Activated CD4-positive, alpha-beta T cell treated with anti-CD3 and anti-CD28 coated beads, Interleukin-10, Interleukin-2, amounts not matched to agents 100 ng/mL and 50 ng/mL, durations not matched to agents 16 hours and 8 hours (primary cell): ENCODE measurements at places on chromosomes 2 and 18.

DNA sequence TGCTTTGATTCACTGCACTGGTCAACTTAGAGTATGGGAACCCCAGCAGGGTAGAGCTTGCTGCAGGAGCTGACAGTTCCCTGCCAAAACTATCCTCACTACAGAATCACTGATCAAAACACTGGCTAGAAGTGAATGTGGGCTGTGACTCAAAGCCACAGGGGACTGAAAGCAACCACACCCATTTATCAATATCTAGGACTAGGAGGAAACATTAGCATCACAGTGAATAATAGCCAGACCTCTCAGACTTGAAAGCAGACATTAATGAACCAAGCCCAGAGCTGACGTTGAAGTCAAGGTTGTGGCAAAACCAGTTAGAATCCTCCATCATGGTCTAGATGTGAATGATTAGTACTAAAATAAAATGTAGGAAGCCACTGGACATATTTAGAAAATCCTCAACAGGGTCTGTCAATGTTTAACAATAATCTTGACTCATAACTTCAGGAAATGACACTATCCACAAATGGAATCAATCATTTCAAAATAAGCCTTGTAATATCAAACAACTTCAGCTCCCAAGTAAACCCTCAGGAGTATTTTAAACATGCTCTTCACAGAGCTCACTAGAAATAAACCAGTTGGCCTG is 131.4 kb downstream of the CDH20 start:
- DNase-seq: no peak

- DNase-seq: no peak
Observed at GRCh38 chr2:85181134-85181631, 48.0 kb downstream of the TCF7L1 start.

- DNase-seq: no peak
Observed at GRCh38 chr2:216188956-216189355, 79.8 kb downstream of the XRCC5 start.

DNA sequence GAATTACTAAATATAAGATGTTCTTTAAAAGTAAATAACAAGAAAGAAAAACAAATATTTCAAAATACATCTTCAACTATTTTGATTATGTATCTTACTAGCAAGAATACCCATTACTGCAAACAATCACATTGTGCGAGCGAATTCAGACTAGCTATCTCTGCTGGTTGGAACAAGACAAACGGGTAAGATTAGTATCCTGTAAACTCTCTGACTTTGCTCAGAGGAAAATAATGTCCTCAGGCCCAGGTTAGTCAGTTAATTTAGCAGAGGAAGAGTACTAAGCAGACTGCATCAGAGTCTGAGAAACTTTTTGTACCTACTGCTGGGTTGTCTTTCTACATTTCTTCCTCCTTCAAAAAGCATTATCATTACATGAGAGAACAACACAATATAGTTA is 50.4 kb upstream of the MCM6 start:
- DNase-seq: no peak

DNA sequence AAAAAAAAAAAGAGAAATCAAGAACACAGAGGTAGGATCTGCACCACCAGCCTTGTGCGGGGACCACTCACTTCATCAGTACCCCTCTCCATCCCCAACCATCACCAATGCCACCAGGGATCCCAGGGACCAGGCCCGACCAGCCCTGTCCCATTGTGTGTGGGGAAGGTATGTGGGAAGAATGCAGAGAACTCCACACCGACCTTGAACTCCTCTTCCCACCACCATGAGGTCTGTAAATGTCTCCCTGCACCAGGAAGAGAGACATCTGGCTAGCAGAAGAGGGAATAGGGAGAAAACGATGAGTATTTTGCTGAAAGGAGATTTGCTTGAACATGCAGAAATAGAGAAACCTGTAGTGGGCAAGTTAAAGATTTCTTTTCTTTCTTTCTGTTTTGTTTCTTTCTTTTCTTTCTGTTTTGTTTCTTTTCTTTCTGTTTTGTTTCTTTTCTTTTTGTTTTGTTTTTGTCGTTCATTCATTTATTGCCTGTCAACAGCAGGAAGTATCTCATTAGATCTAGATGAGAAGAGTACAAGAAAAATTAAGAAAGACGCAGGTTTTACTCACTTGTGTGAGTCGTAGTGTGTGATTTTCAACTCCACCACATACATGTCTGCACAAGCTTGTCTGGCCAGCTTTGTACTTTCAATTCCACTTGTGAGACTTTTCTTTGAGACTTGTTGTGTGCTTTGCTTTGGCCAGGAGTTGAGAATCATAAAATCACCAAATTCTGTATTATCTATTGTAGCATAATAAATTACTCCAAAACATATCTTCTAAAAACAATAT is 179.8 kb upstream of the HAAO start:
- DNase-seq: peak; percentile 28

DNA sequence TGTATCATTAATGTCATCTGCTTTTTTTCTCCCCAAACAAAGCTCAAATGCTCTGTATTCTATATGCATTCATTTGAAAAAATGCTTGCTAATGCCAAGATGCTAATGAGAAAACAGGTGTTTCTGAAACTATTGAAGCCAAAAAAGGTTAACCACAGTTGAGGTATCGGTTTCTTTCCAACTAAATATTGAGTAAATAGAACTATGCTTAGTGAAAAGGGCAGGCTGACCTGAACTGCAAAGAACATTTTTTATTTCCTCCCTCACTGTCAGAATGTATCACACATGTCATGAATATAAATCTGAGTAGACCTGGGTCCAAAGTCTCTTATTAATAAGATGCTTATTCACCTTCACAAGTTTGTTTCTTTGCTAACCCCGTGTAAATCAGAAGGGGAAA is 866.6 kb downstream of the CPS1 start:
- no peak for DNase-seq

DNA sequence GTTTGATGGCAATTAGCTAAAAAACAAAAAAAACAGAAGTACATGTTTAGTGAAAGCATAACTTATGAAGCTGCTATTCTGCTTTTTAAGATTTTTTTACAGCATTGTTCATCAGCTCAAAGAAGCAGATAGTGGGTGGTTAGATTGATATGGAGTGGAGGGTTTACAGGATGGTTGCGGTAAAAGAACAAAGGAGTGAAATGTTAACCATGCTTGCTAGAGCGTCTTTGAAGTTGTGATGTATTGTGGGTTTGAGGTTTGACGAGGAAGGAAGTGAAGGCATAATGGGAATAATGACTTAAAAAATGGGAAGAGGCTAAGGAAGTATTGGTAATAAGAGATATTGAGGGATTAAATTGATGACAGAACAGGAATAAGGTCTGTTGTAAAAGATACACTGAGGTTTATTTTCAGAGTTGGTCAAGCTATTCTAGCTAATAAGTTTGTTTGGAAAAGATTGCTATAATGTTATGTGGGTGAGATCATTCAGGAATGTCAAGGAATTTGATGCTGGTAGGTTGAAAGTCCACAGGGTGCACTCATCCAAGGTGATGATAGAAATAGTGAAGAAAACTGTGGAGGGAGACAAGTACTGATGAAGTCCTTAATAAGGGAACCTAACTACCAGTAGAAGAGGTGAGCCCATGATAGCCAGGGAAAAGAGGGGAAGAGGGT is 14.6 kb downstream of the SPOPL start:
- DNase-seq: peak; percentile 9

DNA sequence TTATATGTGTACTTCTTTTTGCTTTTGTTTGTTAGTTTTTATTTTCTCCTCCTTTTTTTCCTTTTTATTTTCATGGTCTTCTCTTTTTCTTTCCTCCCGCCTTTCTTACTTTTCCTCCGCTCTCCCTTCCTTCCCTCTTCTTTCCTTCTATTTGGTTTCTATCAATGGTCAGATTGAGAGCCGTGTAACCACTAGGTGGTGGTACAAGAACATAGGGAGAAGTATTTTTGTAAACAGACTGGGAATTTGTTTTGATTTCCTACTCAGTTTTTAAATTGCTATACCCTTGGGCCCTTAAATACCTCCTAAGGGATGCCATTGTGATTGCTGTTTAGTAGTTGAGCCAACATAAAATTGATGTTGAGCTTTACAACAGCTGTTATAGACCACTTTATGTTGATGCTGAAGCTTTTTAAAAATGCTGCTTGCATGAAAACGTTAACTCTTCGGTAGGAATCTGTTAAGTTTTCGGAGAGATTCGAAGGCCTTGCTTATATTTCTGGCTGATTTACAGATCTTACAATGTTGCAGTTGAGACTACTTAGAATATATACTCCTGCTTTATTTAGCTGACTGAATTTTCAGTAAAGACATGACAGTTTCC is 124.2 kb downstream of the UBE2E3 start:
- peak; percentile 22 for DNase-seq

- no peak for DNase-seq
Observed at GRCh38 chr2:46076251-46076650, 221.0 kb upstream of the EPAS1 start.

DNA sequence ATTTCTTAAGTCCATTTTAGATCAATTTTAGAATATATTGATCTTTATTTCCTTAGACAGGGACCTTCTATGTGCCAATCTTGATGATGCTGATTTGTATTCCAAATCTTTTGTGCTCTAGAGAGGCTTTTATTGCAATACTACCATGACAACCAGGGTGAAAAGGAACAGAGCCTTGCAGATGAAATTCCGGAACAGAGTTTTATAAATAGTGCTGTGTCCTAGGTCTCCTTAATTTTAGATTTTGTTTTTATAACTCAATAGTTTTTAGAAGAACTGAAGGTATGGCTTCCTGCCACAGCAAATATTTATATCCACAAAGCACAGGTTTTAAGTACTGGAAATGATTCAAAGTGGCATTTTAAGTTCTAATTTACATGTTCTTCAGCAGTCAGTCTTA is 160.2 kb downstream of the PMAIP1 start:
- DNase-seq: no peak

DNA sequence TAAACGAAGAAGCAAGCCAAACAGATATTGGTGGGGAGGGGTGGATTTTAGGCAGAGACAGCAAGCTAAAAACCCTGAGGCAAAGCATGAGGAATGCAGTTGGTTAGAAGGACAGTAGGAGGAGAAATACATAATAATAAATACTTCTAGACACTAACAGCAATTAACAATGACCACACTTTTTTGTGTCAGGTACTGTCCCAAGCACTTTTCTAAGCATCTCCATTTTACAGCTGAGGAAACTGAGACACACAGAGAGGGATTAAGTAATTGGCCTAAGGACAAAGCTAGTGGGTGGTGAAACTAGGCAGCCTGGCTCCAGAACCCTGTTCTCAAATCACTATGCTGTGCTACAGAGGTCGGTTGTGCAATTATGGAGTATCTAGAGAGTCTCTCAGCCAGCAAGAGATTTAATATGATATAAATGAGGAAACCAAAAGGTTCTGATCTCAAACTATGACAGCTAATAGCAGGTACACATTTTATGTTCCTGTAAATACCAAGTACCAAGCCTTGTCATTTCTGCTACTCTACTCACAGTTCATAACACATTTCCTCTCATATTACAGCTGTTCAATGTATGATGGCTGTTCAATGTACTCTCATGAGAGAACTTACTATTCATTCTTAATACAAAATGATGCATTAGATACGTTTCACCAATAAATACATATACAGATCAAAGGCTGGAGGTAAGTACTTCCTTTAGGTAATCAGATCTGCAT is 5.3 kb downstream of the MAP4K3 start:
- DNase-seq: peak; percentile 24

- no peak for DNase-seq
Observed at GRCh38 chr2:189350540-189351209, 90.6 kb upstream of the WDR75 start.

DNA sequence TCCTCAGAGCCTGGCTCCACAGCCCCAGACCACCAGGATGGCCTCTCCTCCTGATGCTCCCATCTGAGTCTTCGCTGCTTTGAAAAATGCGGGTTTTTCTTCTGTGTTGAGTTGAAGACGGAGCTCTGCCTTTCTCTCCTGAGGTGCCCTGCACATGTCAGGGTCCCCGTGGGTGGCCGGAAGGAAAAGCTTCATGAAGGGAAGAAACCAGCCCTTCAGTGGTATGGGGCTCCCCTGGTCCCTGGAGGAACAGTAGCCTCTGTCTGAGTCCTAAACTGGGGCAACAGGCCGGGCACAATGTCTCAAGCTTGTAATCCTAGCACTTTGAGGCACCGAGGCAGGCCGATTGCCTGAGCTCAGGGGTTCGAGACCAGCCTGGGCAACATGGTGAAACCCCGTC is 54.7 kb upstream of the CAB39 start:
- DNase-seq: peak; percentile 29

DNA sequence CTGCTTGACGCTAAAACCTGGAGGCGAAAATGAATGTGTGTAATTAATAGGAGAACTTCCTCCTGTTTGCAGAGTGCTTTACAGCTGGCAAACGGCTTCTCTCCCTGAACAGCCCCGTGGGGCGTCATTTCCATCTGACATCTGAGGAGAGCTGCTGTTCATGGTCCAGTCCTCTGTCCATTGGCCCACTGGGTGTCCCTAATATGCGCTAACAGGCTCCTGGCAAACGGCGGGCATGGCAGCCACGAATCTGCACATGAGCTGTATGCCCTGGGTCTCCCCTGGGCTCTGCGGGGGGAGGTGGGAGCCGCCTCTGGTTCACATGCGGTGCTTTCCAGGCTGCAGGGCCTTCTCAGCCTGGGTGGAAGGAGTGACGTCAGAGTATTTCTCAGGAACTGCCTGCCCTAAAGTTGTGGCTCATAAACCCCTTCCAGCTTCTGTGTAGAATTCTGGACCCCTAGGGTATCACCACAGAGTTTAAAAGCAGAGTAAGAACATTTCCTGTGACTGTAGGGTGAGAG is 73.2 kb downstream of the LRRFIP1 start:
- peak; percentile 84 for DNase-seq

- DNase-seq: no peak
Observed at GRCh38 chr2:176091329-176092258, 927 bp upstream of the HOXD13 start.

DNA sequence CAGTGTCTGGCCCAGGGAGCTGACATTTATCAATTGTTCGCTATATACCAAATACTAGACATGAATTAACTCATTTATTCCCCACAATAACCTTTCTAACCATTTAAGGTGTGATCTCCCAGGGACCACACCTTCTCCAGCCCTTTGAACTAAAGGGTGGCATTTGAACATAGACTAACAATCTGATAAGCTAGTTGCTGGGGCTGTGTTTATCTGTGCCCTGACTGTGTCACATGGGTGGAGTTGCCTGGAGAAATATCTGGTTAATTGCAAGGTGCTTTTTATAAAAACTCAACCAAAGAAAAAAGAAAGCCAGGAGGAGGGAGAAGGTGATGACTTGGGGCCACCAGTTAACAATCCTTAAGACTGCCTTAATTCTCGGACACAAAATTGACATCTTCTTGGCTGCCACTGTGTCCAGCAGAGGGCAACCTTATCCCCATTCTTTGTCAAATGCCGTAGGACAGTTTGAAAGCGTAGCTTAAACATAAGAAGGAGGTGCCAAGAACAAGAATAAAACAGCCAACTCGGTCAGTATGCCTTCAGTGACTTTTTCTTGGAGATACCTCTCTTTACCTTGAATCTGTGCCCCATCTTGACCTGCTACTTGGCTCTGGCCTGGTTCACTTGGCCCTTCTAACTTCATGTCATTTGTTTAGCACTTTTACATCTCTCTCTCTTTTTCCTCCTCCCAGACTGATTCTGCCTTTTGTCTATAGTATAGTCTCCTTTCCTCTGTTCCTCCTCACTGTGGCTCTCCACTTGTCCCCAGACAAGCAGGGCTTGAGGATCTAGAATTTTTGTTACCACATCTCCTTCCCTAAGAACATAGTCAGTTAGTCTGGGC is 183.4 kb downstream of the MYO3B start:
- DNase-seq: peak; percentile 84

GRCh38 chr2:170647741-170648436 is 67.2 kb upstream of the SP5 start:
- no peak for DNase-seq
